ENCODE measurements at places on chromosomes 12 and 14. TPM values are rescaled to one million over a fixed set of nuclear protein-coding genes. Genes with fewer than 3 reads are reported as not detected.

SALL2 gene
- 1.5 TPM for total RNA-seq

RBMS2 gene
- total RNA-seq, result 18.2 TPM

LYZ gene
- total RNA-seq, result 1.1 TPM

RNASE7 gene
- total RNA-seq, result not detected

HAL gene
- 0.08 TPM for total RNA-seq

GSG1 gene
- total RNA-seq, result not detected

PROX2 gene
- not detected for total RNA-seq

CSAD gene
- 15.4 TPM for total RNA-seq

HCAR2 gene
- total RNA-seq, result not detected

NGB gene
- total RNA-seq, result not detected

SYT10 gene
- not detected for total RNA-seq

TPPP2 gene
- total RNA-seq, result not detected

HSPB8 gene
- total RNA-seq, result 2.0 TPM

ALDH1L2 gene
- total RNA-seq, result 2.2 TPM

CAPZA3 gene
- total RNA-seq, result not detected

PLXNC1 gene
- total RNA-seq, result 0.57 TPM

TMEM260 gene
- 8.9 TPM for total RNA-seq

ASCL1 gene
- total RNA-seq, result not detected

EFS gene
- not detected for total RNA-seq

KRT74 gene
- total RNA-seq, result not detected

SDS gene
- total RNA-seq, result 0.15 TPM

EIF2S3B gene
- total RNA-seq, result 0.28 TPM

IAPP gene
- total RNA-seq, result not detected

TBX5 gene
- not detected for total RNA-seq

ERH gene
- 222 TPM for total RNA-seq

SERPINA3 gene
- 5.7 TPM for total RNA-seq

RND1 gene
- total RNA-seq, result 0.44 TPM

TAS2R8 gene
- total RNA-seq, result not detected

FOS gene
- 26.8 TPM for total RNA-seq

EXD2 gene
- total RNA-seq, result 9.5 TPM

HOXC4 gene
- 22.7 TPM for total RNA-seq

SPSB2 gene
- total RNA-seq, result 11.6 TPM

TAS2R30 gene
- total RNA-seq, result 0.74 TPM

HHIPL1 gene
- total RNA-seq, result 2.1 TPM

MFAP5 gene
- total RNA-seq, result not detected

DHRS2 gene
- total RNA-seq, result 1.0 TPM

KRT72 gene
- total RNA-seq, result not detected

DAO gene
- total RNA-seq, result not detected

SELPLG gene
- 0.41 TPM for total RNA-seq

CLECL1 gene
- not detected for total RNA-seq

GYS2 gene
- not detected for total RNA-seq

ISM2 gene
- total RNA-seq, result 2.6 TPM

BICDL1 gene
- 22.2 TPM for total RNA-seq

A2M gene
- total RNA-seq, result 2.1 TPM

ADAMTS20 gene
- total RNA-seq, result not detected

KERA gene
- total RNA-seq, result not detected
